ENCODE measurements at places on chromosomes 11 and 22.

DNA sequence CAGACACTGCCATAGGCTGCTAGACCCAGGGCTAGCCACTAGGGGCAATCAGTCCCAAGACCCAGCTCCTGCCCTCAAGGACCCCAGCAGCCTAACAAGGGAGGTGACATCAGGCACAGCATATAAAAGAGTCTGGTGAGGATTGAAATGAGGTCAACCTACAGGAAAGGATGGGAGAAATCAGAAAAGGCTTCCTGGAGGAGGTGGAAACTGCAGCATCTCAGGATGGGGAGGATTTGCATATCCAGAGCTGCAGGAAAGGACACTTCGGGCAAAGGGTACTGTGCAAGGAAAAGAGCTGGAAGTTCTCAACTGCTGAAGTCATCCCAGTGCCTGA lies 2.9 kb upstream of the ARFGAP2 start:
- no peak for DNase-seq

- no peak for DNase-seq
These were observed 8.7 kb downstream of the SNRPD3 start for GRCh38 chr22:24564376-24565058.

- DNase-seq: no peak
These were observed 155.0 kb upstream of the TIMP3 start for GRCh38 chr22:32646476-32646875.

DNA sequence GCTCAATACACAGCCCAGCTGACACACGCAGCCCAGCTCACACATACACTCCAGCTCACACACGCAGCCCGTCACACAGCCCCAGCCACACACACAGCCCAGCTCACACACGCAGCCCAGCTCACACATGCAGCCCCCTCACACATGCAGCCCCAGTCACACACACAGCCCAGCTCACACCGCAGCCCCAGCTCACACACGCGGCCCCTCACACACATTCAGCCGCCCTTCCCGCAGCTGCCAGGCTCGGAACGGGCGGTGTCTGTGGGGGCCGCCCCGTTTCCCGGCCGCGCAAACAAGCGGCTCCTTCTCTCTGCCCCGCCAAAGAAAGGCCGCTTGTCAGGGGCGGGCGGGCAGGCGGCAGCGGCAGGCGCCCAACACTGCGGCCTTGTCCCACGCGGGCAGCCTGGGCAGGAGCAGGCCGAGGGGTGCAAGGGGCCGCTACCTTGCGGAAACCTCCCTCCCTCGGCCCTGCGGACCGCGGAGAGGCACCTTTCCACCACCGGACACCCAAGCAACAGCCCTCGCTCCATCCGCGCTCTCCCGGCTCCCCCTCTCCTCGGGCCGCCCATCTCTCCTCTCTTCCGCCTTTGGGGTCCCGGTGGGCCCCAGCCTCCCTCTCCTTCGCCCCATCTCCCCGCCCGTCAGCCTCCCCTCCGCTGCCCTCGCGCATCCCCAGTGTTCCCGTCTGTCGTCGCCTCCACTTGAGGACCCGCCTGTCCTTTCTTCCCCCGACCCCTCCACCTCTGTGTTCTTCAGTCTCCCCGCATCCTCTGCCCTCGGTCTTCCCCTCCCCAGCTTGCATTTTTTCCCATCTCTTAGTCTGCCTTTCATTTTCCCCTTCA lies 2.2 kb downstream of the PHLDB1 start:
- DNase-seq: no peak

- DNase-seq: no peak
These were observed 16.2 kb upstream of the MMP13 start for GRCh38 chr11:102971766-102972165.

DNA sequence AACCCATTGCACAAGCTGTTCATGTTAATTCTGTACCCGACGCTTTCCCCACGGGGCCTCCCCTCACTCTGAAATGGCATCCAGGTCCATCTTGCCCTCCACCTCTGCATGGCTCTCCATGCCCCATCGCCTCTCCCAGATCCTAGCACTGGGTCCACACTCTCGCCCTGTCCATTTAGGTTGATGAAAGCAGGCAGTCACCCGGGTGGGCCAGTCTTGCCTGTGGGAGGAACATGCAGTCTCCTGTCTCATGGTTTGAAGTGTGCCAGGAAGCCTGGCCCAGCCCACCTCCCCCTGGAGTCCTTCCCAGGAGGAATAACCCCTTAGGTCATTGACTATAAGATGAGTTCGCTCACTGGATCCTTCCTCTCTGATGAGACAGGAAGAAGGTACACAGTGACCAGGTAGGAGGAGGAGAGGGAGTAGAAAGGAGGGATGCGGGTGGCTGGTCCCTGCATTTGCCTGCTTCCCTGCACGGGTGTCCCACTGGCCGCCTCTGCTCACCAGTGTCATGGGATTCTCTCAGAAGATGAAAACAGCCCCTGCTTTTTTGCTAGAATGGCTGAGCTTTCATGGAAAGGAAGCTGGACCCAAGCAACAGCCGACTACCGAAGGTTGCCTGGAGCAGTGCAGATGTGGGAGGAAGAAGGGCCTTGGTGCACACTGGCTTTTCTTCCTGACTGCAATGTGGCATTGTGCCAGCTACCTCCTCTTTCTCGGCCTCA lies 6.8 kb downstream of the TMEM121B start:
- no peak for DNase-seq

Data from amniotic stem cell (primary cell).